Dorsolateral prefrontal cortex (tissue), 122 donors: ENCODE measurements at places on chromosomes 12 and 14. TPM values are rescaled to one million over a fixed set of nuclear protein-coding genes. Genes with fewer than 3 reads are reported as not detected.

DNA sequence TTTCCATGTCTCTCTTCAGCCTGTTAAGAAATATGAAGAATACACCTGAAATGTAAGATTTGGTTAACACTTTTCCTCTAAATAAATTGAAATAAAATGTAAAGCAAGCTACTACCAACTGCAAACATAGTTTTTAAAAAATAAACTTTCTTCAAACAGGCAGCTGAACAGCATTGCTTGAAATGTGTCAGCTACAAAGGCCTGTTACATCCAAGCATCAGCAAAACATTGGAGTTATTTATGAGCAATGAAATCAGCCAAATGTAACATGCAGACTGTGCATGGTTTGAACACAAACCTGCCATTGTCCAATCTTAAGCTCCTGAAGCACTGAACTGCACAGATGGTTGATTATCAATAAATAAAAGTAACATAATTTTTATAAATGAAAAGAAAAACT, 291.3 kb downstream of the ACSS3 start:
- no peak for DNase-seq

GRCh38 chr14:51507906-51508511, 143.7 kb upstream of the FRMD6 start:
- peak; percentile 61 for DNase-seq

DNA sequence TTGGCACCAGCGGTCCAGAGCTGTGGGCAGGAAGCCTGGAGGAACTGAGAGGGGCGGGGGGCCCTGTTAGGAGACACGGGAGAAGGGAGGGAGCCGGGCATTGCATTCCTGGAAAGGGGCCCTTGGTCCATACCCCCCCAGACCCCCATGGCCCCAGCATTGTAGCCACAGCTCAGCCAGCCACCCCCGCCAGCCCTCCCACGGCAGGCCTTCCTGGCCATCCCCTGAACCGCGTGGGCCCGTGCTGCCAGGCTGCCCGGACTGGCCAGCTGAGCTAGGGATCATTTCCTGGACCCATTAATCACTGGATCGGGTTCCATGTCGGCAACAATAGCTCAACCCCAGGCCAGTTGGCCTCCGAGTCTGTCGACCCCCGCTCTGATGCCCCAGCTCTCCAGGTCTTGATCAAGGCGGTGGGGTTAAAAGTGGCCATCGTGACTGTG, 39.8 kb upstream of the DIO3 start:
- no peak for DNase-seq

DNA sequence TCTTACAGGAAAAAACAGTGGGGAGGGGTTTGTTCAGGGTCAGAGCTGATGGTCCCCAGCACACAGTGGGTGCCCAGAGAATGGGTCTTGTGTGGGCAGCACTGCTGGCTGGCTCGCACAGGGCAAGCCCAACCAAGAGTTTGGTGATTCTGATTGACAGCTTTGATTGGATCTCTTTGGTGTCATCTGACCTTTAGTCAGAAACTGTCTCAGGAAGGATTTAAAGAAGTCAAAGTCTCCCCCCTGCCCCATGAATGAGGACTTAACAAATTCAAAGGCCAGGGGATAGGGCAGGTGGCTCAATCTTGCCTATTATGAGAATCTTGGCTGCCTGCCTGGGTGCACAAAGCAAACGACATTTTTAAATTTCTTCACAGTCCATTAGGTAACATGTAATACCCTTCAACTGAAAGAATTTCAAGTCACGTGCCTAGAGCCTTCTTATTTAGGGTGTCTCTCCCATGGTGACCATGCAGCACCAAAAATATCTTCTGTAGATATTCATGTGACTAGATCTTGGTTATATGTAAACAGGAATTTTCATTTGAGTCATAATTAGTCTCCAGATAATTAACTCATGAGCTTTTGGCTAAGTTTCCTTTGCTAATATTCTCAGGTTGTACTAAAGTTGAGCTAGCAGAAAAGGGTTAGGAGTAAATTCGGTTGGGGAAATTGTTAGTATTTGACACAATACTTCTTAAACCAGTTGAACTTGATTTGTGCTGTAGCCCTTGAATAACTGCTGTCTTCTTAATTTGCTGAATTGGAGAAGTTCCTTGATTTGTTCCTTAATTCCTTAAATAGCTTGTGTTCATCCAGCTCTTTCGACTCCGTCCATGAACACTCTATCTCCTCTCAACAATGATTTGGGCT, 54.5 kb upstream of the HECTD1 start:
- no peak for DNase-seq

GRCh38 chr14:20614038-20614840, 23.1 kb upstream of the RNASE12 start:
- no peak for DNase-seq

DNA sequence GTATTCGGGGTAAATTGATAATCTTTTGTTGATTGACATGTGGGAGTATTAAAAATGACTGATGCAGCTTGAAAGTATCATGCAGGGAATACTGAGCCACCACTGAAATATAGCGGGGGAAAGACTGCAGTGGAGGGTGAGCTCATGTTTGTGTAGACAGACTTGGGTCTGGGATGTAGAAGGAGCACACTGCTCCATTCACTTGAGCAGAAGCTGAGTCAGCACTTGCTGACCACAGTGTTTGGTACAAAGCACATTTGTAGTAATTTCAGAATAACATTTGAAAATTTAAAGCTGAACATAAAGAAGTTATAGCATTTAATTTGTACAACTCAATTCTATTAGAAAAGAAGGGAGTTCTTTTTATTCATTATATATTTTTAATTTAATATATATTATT, 304.3 kb upstream of the PRICKLE1 start:
- DNase-seq: peak; percentile 12

DNA sequence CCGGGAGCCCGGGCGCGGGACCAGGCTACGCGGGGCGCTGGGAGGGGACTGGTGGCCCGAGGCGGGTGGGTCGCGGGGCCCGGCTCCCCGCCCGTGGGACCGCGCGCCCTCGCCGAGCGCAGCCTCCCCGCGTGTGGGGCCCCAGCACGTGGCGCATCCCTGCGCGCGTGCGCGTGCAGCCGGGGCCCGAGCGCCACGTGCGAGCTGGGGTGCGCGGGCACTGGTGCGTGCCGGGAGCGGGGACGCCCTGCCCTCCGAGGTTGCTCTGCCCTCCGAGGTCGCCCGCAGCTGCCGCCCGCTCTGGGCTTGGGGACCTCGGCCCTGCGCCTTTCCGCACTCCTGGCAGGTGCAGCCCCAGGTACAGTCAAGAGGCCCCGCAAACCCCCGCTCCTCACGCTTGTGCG, 365 bp upstream of the CCDC88C start:
- no peak for DNase-seq

DNA sequence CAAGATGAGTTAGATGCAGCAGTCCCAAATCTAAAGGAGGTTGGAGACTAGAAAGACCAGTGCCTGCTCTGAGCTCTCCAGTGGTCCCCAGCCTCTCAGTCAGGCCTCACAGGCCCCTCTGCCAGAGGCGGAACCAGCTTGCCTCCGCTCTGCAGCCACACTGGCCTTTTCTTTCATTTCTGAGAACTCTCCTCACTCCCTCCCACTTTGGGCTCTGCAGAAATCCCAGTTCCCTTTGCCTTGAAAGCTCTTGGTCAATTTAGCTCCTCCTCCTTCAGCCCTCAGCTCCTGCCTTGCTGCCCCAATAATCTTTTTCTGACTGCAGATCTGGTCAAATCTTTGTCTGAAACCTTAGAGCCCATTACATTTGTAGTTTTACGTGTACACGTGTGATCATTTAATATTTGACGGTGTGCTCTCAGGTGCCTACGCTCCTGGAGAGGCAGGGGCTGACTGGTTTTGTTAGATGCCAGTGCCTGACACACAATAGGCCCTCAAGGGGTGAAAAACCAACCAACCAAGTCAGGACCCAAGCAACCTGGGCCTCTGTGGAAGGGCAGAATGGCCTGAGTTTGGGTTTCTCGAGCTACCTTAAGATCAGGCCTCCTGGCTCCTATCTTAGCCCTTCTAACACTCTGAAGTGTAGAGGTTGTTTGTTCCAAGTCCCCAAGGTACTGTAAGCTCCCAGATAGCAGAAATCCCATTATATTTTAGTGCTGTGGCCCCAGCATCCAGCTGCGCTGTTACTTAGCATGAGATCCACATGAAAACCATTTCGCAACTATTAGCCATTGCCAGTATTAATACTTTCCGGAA, 1.1 kb upstream of the NUDT4 start:
- no peak for DNase-seq

- no peak for DNase-seq
Measured at GRCh38 chr12:51901881-51902280, 5.4 kb upstream of the ACVRL1 start.

DNA sequence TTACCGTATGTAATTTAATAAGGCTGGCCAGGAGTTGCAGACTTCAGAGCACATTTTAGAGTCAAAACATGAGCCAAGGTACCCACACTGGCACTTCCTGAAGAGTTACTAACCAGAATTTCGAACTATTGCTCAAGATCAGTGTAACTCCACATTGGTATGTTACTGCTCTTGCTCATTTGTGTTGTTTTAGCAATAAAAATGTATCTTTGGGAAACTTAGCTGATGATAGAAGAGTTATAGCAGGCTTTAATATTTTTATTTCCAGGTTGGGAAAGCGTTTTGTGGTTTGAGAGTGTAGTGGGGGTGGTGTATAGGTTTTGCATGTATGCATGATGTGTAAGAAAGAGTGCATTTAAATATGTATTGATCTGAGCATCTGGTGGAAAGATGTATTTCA, 96.6 kb downstream of the SCN8A start:
- no peak for DNase-seq

DNA sequence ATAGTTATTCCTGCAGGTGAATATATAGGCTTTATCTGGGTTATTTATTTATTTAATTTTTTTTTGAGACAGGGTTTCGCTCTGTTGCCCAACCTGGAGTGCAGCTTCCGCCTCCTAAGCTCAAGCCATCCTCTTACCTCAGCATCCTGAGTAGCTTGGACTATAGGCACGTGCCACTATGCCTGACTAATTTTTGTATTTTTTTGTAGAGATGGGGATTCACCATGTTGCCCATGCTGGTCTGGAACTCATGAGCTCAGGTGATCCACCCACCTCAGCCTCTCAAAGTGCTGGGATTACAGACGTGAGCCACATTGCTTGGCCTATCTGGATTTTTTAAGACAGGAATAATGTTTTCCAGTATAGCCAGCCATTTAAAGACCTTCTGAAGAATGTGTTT, 2.0 kb downstream of the RAN start:
- no peak for DNase-seq

GRCh38 chr12:77382096-77382742, 316.9 kb upstream of the E2F7 start:
- no peak for DNase-seq

- DNase-seq: no peak
Measured at GRCh38 chr12:93191956-93192355, 185.8 kb upstream of the NUDT4 start.

GRCh38 chr14:78399316-78399889, 229.2 kb downstream of the NRXN3 start:
- no peak for DNase-seq

DNA sequence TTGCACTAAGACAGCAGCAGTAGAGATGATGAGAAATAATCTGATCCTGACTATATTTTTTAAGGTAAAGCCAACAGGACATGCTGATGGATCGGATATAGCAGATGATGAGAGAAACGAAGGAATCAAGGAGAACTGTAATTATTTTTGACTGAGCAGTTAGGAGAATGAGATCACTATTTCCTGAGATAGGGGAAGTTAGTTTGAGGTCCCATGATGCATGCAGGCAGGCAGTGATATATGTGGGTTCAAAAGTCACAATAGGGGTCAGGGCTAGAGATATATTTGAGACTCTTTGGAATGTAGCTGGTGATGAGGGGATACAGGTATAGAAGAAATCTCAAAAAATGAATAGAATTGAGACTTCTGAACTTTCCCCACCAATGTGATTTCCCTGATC, 107.6 kb downstream of the GTF2A1 start:
- DNase-seq: no peak

DNA sequence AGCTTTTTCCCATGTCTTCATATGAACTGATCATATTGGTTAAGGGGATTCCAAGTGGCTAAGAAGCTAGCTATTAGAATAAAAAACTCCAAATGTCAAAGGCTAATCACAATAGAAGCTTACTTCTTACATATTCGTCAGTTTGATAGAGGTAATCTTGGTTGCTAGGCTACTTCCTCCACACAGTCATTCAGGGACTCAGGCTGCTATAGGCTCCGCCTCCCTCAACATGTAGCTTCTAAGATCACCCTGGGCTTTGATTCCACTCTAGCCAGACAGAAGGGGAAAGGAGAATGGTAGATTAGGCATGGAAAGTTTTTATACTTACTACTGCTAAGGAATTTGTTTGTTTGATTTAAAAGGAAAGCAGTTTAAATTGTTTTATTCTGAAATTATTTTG, 207.9 kb downstream of the EFCAB11 start:
- DNase-seq: no peak

DNA sequence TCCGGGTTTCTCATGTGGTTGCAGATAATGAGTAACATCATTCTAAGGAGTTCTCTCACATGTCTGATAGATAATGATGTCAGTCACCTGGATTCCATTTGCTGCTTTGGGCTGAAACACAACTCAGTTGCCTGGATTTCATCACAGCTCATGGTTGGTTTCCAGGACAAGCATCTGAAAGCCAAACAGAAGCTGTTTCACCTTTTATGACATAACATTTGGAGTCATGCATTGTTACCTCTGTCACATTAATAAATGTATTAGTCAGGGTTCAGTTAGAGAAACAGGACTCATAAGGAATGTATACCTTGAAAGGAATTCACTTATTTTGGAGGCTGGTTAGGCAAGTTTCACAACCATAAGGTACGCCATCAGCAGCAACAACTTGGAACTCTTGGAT, 251.9 kb upstream of the ATXN7L3B start:
- no peak for DNase-seq

DNA sequence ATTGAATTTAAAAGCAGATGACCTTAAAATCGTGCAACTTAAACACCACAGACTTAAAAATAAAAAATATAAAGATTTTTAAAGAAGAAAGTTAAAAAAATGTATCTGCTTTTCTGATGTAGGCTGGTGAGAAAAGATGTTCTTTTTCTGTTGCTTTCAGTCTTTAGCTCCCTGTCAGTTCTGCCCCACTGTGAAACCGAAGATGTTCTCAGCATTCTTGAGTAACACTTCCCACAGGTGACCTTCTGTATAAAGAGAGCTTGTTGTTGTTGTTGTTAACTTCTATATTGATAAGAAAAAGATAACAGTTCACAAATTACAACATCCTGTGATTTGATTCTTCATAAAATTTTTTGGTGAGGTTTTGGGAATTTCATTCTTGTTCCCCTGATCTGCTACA, 377.9 kb upstream of the RGS6 start:
- DNase-seq: no peak

GRCh38 chr12:67710582-67710981, 62.0 kb downstream of the DYRK2 start:
- no peak for DNase-seq

The TAC3 gene
- total RNA-seq: 7.1 TPM

The DDX55 gene
- total RNA-seq: 18.1 TPM

The ABHD4 gene
- total RNA-seq: 10.1 TPM

The GPR84 gene
- total RNA-seq: 0.77 TPM

The DIO3 gene
- 0.25 TPM for total RNA-seq

The GALNT8 gene
- total RNA-seq: 49.2 TPM

The ANAPC5 gene
- 159 TPM for total RNA-seq

The KLRC3 gene
- total RNA-seq: 0.75 TPM

The GXYLT1 gene
- 10.7 TPM for total RNA-seq

The LHX5 gene
- not detected for total RNA-seq

The KLRF1 gene
- total RNA-seq: not detected

The ESPL1 gene
- not detected for total RNA-seq
